Hair follicle dermal papilla cell (primary cell): ENCODE measurements at places on chromosomes 3 and 15. TPM values are rescaled to one million over a fixed set of nuclear protein-coding genes. Genes with fewer than 3 reads are reported as not detected.

Gene FBXW12
- total RNA-seq: 0.12 and 0.32 TPM in 2 replicates

Gene GOLGA8T
- total RNA-seq: 0.16 TPM in 1 of 2 replicates, not detected in the other

Gene UCN2
- 2.6 and 2.9 TPM in 2 replicates for total RNA-seq

Gene PLA2G4E
- not detected in 2 replicates for total RNA-seq
